Fibroblast of lung (primary cell): ENCODE measurements at places on chromosomes 13 and 19. TPM values are rescaled to one million over a fixed set of nuclear protein-coding genes. Genes with fewer than 3 reads are reported as not detected.

GPR18 gene
- total RNA-seq, result not detected in 2 replicates

DNA sequence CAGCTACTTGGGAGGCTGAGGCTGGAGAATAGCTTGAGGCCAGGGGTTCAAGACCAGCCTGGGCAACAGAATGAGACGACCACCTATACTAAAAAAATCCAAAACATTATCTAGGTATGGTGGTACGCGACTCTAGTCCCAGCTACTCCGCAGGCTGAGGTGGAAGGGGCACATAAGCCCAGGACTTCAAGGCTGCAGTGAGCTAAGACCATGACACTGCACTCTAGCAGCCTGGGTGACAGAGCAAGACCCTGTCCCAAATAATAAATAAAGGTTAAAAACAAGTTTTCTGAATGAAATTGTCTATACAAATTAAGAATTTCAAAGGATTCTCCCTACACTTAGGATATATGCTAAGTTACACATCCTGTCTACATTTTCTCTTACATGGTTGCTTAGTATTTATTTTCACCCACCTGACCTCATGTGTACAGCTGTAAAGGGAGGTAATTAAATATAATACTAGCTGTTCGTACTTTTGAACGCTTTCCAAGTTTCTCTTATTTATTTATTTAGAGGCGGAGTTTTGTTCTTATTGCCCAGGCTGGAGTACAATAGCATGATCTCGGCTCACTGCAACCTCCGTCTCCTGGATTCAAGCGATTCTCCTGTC lies 1.6 kb downstream of the SLC25A30 start:
- DNase-seq, result no peak

GRCh38 chr13:72412481-72412880 lies 314.9 kb downstream of the MZT1 start:
- no peak for DNase-seq

DNA sequence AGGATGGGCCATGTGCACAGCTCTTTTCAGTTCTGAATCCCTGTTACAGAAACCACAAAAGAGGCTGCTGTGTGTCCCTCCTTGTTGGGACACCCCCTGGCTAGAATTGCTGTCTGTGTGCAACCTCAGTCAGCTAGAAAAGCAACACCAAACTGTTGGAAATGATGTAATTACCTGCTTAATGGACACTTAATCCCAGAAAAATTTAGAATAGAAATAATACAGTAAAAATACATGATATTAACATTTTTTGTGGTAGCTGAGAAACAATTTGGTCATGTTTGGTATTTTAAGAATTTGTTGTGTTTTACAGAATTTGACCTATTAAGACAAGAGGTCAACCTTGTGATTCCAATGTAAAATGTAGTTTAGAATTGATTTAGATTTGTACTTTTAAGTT lies 46.8 kb downstream of the FAM124A start:
- DNase-seq, result peak; percentile 38

ODAD3 gene
- 0.26 and 0.66 TPM in 2 replicates for total RNA-seq

GRCh38 chr13:32616883-32617511 lies 30.7 kb downstream of the PDS5B start:
- no peak for DNase-seq

DNA sequence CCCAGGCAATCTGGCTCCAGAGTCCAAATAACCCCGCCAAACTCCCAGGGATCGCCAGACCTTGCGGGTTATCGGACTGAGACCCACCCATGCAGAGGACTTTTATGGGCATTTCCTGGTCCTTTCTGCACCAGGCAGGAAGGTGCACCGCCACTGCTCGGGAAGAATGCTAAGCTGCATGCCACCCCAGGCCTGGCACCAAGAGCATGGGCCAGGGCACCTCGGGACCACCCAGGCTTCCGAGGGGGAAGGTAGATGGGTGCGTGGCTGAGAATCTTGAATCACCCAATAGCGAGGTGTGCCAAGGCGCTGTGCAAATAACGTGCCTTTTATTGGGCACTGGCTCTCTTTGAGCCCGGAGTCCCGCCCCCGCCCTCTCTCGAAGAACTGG lies 422 bp upstream of the ZNF575 start:
- DNase-seq, result no peak

AMH gene
- total RNA-seq, result 0.26 and 0.33 TPM in 2 replicates

KCNK6 gene
- 1.8 and 3.0 TPM in 2 replicates for total RNA-seq

DNA sequence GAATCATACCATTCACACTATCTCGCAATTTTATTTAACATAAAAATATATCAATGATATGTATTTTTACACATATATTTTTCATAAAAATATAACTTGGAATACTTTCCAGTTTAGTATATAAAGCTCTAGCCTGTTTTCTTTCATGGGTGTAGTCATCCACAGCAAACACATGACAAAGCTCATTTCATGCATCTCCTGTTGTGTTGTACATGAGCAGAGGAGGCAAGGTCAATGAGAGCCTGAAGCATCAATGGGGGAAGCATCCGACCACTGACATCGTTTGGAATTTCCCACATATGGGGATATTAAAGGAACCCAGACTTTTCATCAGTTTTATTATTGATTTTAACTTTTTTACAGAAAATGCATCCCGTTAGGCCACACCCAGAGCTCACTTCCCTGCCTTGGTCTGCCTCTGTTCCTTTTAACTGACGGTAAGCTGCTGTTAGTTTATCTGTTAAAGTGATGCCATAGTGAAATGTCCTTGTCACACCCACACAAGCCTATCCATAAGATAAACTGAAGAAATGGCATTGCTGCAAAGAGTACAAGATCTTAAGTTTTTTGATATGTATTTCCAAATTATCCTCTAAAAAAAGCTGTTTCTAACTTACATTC lies 44.0 kb downstream of the MIPEP start:
- DNase-seq, result no peak

- DNase-seq, result peak; percentile 79
Observed at GRCh38 chr19:47226426-47227351, 4.3 kb downstream of the BBC3 start.

GRCh38 chr19:2613507-2614295 lies 88.8 kb downstream of the GNG7 start:
- DNase-seq, result peak; percentile 42

MRPS31 gene
- total RNA-seq, result 14.2 and 14.9 TPM in 2 replicates

ATXN8OS gene
- total RNA-seq, result not detected in 2 replicates

DNA sequence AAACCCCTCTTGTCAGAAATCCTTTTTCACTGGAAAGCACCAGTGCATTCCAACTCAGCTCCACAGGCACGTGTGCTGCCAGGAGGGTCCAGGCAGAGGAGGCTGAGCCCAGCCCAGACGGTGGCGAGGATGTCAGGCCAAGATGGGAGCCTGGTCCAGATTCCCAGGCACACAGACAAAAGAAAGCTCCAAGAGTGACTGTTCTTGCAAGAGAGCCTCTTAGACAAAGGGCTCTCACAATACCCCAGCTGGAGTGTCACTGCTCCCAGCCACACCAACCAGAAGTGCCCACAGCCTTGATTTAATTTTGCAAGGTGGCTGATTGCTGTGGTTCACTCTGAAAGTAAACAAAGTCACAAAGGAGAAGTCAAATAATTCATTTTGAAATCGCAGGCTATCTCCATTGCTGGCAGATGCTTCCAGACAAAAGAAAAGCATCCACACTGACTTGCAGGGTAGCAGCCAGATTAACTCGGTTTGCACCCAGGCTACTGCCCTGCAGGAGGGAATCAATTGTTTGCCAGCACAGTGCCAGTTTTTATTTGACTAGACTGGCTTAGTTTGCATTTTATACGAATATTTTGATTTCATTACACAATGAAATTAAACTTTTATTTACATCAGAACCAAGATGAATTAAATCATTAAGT lies 95.1 kb downstream of the RAB20 start:
- no peak for DNase-seq

- peak; percentile 52 for DNase-seq
Observed at GRCh38 chr13:23707674-23708073, 137.5 kb downstream of the TNFRSF19 start.

- no peak for DNase-seq
Observed at GRCh38 chr13:26221399-26221720, 754 bp downstream of the RNF6 start.

ZNF441 gene
- 11.8 and 21.1 TPM in 2 replicates for total RNA-seq

ZNF491 gene
- 3.3 and 5.8 TPM in 2 replicates for total RNA-seq

DNA sequence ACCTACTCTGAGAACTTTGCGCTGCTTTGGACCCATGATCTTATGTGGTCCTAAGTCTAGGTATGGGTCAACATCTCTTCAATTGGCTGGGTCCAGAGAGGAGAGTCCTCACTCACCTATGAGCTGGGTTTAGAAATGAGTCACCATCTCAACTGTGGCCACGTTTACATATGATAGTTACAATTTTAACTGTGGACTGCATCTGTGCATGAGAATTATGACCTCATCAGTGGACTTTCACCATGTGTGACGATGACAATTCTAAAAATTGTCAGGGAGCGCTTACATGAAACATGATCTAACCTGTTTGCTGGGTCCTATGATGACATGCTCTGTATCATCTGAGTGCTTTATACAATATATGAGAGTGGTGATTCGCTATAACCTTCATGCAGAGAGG lies 12.7 kb upstream of the ZNF724 start:
- DNase-seq, result no peak

CGB3 gene
- total RNA-seq, result not detected in 2 replicates

GRCh38 chr19:13068085-13068846 lies 34.4 kb downstream of the LYL1 start:
- no peak for DNase-seq

CLEC17A gene
- 0.17 TPM in 1 of 2 replicates, not detected in the other for total RNA-seq

DNA sequence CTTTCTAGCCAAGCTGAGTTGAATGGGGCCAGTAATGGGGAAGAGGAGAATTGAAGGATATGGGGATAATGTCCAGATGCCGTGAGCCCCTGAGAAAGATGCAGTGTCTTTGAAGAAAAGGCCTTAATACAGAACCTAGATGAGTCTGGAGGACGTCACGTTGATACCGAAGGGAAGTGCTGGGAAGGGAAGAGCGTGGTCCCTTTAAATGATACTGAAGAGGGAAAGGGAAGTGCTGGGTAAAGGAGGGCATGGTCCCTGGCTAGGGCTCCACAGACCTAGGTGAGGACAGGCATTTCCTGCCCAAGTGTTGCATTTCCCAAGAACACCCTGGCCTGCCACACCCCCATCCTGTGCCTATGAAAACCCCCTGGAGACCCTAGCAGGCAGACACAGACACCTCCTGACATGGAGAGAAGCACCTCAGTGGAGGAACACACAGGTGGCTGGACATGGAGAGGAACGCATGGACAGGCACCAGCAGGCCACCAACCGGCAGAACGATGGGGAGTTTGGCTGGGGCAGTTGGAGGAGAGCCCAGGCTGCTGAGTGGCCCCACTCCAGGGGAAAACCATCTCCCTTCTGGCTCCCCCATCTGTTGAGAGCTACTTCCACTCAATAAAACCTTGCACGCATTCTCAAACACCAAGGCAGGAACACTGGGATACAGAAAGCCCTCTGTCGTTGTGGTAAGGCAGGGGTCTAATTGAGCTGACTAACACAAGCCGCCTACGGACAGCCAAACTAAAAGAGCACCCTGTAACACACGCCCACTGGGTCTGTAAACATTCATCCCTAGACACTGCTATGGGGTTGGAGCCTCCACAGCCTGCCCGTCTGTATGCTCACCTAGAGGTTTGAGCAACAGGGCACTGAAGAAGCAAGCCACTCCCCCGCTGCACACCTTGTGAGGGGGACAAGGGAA lies 34.9 kb upstream of the POMP start:
- DNase-seq, result peak; percentile 5

GRCh38 chr13:113545455-113545930 lies 39.1 kb upstream of the TFDP1 start:
- DNase-seq, result peak; percentile 37

SPRED3 gene
- total RNA-seq, result 0.77 and 1.5 TPM in 2 replicates

GRCh38 chr19:12833738-12834565 lies 427 bp downstream of the RTBDN start:
- DNase-seq, result no peak

GRCh38 chr19:39355253-39355652 lies 13.0 kb downstream of the SAMD4B start:
- no peak for DNase-seq

GRCh38 chr19:15284091-15284490 lies 48.2 kb downstream of the BRD4 start:
- no peak for DNase-seq

CEBPA gene
- 0.17 and 0.51 TPM in 2 replicates for total RNA-seq

ZNF254 gene
- total RNA-seq, result 6.7 and 8.9 TPM in 2 replicates

GRCh38 chr19:1856698-1857603 lies 6.4 kb downstream of the KLF16 start:
- peak; percentile 75 for DNase-seq

DNA sequence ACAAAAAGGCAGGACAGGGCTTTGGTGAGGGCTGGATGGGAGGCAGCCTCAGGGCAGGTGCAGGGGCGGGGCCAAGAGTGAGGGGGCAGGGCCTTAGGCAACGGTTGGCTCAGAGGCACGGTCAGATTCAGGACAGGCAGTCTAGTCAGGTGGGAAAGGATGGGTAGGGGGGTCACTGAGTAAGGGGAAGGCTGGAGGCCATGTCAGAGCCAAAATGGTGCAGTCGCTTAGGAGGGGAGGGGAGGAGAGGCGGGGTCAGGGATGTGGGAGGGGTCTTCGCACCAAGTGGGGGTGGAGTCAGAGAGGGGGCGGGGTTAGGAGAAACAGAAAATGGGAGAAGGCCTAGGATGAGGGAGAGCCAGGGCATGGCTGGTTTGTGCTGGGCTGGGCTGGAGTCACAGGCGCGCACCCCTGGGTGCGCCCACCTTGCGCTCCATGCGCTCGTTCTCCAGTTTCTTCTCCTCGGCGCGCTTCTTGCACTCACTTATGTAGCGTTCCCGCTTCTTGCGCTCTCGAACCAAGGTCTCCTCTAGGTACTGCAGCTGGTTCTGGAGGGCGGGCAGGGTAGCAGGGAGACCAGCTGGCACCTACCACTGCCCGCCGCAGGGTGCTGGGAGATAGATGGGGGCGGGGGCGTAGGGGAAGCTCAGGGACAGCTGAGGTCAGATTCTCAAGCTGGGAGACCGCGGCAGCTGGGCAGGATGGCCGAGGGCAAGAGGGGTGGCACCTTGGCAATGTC lies 6.8 kb upstream of the RGL3 start:
- no peak for DNase-seq

DDA1 gene
- total RNA-seq, result 8.0 and 17.7 TPM in 2 replicates

DNA sequence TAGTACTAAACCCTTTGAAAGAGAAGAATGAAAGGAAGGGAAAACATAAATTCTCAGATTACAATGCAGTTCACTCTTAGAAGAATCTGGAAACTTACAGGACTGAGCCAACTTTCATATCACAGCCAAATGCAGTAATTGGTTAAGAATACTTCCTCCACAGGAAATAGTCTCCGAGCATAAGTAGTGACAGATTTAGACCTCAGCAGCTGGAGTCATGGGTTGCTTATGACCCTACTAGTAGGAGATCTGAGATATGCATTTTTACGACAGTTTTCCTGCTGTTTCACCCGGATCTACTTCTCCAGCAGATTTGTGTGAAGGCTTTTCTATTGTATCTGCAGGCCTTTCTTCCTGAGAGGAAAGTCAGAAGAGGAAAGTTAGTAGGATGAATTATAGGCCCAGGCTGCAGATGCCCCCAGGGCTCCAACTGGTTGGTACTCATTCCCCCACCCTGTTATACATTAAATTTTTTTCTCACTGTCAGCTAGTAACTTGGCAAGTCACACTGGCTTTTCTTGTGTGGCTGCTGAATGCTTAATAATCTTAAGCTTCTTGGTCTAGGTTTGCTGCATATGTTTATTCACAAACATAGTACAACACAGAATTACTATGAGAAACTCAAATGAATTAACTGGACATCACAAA lies 1241.5 kb upstream of the MIR17HG start:
- DNase-seq, result peak; percentile 20

ZNF667 gene
- total RNA-seq, result 6.4 and 6.6 TPM in 2 replicates

- no peak for DNase-seq
Observed at GRCh38 chr19:1156305-1156801, 17.7 kb downstream of the SBNO2 start.
